ENCODE measurements at places on chromosomes 16 and 17.

DNA sequence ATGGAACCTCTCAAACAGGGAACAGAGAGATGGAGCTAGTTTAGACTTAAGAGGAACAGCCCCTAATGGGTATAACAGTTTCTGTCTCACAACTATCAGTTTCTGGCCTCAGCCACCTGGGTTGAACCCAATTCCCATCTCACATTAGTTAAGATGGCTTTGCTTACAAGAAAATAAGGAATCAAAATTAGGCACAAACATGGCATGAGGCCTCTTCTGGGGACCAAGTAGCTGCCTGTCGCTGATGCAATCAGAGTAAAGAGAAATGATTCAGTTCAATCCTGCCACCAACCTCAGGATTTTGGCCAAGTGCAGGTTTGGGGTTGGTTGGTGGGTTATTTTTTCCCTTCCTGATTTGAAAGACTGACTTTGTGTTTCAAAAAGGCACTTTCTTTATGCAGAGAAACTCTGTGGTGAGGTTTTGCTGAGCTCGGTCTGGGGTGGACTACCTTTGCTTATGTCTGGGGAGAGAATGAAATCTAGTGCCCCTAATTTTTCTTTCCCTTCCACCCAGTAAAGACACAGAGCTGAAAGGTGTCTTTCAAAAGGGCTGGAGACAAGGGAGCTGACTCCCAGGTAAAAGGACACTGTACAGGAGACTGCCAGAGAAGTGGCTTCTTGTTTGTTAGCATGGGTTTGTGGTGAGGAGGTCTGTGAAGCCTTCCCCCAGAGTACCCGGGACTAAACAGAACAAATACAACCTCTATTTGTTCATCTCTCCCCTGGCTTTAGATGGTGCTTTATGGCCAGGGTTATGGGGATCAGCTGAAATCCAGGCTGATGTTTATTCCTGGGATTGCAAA, 44.8 kb upstream of the NFAT5 start:
- DNase-seq, result no peak

DNA sequence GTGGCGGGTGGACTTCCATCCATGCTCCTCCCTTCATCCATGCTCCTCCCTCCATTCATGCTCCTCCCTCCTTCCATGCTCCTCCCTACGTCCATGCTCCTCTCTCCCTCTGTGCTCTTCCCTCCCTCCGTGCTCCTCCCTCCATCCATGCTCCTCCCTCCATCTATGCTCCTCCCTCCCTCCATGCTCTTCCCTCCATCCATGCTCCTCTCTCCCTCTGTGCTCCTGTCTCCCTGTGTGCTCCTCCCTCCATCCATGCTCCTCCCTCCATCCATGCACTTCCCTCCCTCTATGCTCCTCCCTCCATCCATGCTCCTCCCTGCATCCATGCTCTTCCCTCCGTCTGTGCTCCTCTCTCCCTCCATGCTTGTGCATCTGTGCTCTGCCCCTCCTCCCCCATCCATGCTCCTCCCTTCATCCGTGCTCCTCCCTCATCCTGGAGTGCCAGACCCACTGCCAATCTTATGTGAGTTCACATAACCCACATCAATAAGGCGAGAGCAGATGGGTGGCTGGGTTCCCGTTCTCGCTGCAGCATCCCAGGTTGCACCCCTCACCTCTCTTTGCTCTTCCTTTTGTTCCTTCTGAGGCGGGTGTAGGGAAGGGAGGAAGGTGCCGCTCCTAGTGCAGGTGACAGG, 22.8 kb downstream of the KSR1 start:
- peak; percentile 37 for DNase-seq

DNA sequence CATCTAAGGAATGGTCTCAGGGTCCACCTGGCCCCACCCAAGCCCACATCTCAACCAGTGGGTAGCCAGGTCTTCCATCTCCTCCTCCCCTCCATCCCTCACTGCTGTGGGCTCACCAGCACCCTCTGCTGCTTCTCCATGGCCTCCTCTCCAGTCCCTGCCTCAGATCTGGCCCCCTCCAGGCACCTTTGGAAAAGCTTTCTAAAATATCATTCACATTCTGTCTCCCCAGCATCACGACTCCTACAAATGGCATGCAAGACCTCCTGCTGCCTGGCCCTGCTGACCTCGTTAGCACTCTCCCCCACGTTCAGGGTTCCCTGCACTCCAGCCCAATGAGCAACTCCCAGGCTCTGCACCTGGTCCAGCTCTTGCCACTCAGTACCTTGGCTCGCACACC, 13.7 kb downstream of the GLP2R start:
- no peak for DNase-seq

DNA sequence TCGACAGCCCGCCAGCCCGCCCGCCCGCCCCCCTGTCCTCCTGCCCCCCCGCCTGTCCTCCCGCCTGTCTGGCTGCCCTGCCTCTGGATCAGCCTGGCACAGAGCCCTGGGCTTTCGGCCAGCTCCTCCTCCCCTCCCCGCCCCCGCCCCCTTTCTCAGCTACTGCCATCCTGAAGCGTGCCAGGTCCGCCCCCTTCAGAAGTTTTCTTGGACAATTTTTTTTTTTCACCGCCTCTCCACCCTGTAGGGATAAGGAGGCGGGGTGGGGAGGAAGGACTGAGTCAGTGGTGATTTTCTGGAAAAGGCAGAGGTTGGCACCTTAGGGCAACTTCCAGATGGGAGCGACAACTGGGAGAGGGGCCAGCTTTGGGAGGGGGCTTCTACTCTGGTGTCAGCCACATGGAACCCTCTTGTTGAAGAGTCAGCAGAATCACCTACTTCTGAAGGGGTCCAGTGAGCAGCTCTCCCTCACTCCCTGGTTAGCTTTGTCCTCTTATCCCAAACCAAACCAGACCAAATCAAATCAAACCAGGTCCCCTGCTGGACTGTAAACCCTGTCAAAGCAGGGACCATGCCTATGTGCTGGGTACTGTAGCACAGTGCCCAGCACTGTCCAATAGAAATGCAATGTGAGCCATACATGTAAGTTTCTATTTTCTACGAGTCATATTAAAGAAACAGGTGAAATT, 19.7 kb downstream of the IGF2BP1 start:
- DNase-seq, result no peak

GRCh38 chr17:82814834-82815233, 25.0 kb downstream of the ZNF750 start:
- no peak for DNase-seq

GRCh38 chr17:50468304-50469207, at the start of gene CHAD:
Gene CHAD (minus strand): TSS chr17:50468880. CDS start chr17:50468813, 67 bp downstream.
- no peak for DNase-seq

- DNase-seq, result no peak
Measured at GRCh38 chr17:82200743-82201497, 11.7 kb downstream of the CCDC57 start.

DNA sequence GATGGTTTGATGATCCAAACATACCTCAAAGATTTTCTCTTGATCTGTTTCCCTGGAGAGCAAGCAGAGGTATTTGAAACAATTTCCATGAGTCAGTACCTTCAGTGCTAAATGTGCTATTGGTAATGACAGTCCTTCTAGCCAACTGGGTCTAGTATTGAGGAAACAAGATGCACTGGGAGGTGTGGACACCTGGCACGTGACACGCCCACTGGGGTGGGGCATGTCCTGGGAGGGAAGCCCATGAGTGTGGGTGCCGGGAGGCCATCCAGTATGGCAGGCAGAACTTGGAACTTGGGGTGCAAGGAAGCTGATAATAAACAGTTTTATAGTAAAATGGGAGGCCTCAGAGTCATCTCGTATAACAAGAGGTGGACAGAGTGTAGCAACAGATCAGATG, 17.9 kb upstream of the AKAP1 start:
- DNase-seq, result peak; percentile 22

- DNase-seq, result no peak
Measured at GRCh38 chr16:47058295-47059086, 85.0 kb upstream of the DNAJA2 start.

DNA sequence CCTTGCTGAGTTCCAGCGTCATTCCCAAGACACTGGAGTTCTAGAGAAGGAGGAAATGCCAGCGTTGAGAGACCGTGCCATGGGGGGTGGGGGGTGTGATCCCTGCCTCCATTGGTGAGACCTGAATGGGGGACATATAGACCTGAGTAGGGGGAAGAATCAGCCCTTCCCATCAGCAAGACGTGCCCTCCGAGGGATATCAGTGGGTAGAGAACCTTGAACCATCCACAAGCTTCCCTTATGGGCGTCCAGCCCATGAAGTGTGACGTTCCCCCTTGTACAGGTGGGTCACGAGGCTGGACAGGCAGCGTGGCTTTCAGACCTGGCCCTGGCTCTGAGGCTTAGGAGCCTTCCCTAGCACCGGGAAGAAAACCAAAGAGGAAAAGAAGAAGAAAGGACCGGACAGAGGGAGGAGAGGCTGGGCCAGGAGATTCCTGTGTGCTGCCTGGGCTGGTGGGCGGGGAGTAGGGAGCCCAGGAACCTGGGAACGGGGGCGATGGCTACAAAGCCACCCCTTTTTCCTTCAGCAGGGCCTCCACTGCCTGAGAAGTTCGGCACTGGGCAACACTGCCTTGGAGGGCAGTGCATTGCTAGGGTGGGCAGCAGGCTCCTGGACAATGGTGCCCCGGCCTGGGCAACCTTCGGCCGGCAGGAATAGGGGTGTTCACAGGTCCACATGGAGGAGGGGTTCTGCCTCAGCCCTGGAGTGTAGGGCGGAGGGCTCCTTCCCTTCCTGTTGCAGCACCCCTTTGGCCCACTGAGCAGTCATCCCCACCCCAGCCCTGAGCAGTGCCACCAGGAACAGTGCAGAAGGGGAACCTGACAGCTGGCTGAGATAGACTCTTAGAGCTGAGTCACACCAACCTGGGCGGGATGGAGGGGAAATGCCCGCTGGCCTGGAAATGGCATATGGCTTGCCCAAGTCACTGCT, 7.2 kb downstream of the RAB11FIP4 start:
- DNase-seq, result no peak

DNA sequence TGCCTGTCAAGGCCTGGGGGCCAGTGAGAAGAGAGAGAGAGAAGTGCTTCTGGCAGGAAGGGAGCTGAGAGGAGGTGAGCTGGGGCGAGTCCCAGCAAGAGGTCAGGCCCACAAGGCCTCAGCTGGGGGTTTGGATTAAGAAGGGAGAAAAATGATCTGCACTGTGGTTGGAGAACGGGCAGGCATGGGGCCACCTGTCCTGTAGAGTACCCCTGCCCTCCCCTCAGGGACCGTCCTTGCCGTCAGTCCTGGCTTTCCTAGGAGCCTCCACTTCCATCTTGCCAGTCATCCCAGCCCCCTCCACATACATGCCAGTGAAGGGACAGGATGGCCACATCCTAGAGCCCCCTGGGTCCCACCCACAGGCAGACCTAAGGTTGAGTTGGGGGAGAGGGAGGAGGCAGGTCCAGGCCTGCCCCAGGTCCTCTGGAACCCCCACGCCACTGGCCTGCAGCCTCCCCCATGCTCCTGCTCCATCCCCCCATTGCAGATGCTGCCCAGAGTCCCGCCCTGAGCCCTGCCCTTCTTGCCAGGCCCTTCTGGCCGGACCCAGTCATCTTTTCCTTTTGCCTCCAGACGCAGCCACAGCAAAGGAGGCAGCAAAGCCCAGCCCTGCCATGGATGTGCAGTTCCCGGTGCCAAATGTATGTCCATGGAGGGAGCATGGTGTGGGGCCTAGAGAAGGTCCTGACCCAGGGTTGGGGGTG, 18.9 kb downstream of the KATNB1 start:
- DNase-seq, result no peak

DNA sequence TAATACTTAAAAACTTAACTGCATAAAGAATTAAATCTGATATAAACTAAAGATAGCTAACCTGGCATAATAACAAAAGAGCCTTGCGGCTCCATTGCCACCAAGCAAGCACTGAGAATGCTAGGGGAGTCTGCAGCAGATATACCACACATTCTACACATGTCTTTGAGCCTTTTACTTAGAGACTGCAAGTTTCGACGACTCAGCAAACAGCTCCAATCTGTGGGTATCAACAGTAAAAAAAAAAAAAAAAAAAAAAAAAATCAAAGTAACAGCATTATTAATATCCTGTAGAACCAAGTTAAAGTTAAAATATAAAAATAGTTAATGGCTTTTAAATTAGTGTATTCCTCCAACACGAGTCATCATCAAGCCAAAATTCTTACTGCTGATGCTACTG, 27.8 kb upstream of the INTS2 start:
- DNase-seq, result no peak

- no peak for DNase-seq
Measured at GRCh38 chr16:22369221-22369811, 5.1 kb downstream of the CDR2 start.

DNA sequence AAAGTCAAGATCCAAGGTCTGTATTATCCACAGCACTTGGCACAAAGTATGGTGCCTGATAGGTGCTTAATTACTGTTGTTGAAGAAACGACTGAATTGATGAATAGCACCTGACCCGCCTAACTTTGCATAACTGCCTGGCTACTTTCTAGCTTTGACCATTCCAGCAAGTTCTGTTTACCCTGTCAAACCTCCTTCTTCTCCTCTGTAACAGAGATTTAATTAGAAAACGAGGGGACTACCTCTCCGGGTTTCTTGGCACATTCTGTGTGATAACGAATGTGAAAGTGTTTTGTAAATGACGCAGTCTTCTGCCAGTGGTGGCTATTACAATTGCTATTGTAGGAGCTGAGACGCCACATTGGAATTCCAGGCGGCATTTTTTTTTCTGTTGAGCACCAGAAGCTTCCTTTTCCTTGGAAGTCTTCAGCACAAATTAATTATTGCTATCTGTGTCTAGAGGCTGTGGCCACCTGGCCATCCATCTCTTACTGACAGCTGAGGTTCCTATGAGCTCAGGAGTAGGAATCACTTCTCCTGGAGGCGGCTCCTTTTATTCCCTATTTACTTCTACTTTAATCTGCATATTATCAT, 522.9 kb downstream of the HS3ST4 start:
- DNase-seq, result no peak

DNA sequence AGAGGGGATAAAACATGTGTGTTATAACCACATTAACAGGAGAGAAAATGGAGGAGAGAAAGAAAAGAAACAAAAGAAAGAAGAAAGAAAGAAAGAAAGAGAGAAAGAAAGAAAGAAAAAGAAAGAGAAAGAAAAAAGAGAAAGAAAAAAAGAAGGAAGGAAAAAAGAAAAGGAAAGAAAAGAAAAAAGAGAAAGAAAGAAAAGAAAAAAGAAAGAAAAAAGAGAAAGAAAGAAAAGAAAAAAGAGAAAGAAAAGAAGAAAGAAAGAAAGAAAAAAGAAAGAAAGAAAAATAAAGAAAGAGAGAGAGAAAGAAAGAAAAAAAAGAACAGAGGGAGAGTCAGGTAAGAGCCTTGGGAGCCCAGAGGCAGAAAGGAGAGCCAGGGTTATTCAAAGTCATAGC, 446.6 kb upstream of the ASIC2 start:
- DNase-seq, result no peak
